ENCODE measurements at places on chromosomes 4 and X.

DNA sequence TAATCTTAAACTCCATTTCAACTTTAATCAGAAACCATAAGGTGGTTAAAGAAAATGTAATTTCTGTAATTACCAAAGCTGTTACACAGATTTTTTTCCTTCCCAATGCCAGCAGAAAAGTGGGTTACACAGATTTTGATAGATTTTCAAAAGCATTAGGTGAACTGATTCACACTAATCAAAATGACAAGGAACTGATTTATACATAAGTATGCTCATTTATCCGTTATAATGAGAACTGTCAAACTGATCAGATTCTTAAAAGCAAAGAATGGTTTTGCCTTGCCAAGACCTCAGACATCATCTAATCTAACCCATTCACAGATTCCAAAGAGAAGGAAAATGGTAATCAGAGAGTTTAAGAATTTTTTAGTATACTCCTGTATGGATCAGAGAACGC is 5.2 kb downstream of the UGDH start:
- DNase-seq = no peak

- DNase-seq = no peak
Measured at GRCh38 chr4:156799121-156799589, 172.4 kb downstream of the PDGFC start.

DNA sequence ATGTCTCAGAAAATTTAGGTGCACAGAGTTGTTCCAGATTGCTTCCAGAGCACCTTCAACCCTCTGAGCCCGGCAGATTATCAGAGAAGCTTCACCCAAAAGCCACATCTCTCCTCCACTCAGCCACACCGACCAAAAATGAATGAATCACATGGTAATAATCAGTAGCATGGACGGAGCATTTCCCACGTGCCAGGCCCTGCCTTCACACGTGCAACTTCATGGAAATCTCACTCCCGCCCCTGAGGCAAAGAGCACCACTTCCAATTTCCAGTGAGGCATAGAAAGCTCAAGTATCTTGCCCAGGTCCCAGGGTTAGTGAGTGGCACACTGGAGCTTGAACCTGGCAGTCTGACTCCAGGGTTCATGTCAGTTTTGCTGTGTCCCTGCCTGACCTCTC is 56.5 kb downstream of the RELL1 start:
- DNase-seq = no peak

DNA sequence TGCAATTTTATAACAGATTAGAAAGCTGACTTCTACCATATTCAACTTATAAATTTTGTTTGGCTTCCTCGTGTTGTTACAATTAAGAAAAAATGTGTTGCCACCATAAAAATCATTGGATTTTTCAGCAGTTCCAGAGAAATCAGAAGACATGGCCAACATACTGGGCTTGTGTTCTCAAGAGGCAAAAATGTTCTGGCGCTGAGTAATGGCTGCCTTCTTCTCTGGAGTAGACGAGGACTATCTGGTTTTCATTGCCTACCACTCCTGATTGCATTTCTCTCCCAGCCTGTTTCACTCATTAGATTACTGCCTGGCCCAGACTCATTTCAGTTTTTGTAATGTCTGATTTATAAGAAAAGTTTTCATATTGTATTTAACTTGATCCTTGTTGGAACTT is 122.3 kb downstream of the ARHGAP10 start:
- no peak for DNase-seq

- DNase-seq = no peak
Measured at GRCh38 chrX:71439896-71440295, 73.7 kb downstream of the TAF1 start.

DNA sequence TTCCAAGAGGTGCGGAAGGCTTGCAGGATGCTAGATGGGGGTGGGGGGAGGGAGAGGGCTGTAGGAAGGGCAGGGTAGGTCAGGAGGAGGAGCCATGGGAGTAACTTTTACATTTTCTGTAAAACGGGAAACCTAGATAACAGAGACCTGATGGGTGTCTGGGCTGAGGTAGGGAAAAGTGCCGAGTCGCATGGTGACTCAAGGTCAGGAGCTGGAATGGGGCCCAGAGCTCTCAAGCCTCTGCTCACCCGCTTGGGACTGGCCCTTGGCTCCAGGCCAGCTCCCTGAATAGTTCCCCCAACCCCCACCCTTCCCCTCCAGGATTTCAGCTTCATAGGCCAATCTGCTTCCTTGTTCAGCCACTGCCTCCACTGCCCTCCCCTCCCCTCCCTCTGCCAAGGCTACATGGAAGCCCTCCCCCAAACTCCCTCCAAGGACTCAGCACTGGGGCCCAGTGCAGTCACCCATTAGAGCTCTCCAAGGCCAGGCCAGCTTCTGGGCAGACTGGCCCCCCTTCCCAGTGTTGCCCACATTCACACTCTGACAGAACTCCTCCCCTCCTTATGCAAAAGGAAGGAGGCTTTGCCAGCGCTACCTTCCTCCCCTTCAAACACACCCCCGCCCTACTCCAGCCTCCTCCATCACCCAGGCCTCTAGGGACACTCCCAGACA is 43.6 kb downstream of the TSC22D3 start:
- DNase-seq = no peak

DNA sequence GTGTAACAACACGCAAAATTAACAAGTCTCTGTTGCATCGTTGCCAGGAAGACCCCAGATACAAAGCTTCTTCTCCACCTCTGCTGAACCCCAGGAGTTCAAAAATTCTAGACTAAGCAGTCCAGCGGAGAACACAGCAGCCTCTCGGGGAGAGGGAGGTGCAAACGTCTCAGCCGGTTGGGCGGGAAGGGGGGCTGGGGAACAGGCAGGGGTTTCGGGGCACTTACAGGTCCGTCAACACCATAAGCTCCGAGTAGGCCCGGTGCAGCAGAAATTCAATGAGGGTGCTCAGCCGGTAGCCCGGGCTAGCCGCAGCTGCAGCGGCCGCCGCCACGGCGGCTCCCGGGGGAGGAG is 394 bp downstream of the MED14 start:
- no peak for DNase-seq

GRCh38 chrX:35919536-35920309 is at the start of gene CFAP47:
TSS of gene CFAP47 (plus strand) at chrX:35919734. CDS start at chrX:35919800, 66 bp downstream.
- no peak for DNase-seq

- DNase-seq = no peak
Measured at GRCh38 chr4:172736046-172736445, 432.6 kb upstream of the GALNT7 start.

DNA sequence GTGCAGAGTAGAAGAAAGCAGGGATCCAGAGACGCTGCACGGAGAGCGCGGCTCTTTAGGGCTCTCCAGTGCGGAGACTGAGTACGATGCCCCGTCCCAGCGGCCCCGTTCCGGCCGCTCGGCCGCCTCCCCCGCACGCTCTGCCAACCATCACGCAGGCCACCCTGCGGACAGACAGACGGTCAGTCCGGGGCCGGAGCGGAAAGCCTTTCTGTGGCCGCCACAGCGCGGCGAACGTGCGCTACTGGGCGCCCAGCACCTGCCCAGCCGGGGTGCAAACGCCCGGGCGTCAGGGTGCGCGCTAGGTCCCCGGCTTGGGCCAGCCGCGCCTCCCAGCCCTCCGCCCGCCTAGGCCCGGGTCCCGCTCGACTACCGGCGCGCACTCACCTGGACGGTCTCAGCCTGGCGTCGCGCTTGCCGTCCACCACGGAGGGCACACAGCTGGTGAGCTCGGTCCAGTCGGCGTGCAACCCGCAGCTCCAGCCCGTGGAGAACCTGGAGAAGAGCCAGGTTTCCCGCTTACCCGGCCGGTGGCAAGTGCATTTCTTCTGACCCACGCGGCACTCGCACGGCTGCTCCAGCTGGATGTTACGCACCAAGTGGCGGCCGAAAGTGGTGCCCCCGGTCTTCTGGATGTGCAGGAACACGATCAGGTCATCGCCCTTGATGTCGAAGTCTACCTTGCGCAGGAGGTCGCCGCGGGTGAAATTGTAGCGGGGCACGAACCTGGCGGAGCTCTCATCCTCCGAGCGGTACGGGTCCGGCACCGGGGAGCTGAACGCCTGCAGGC is 1.8 kb downstream of the HS6ST2 start:
- no peak for DNase-seq

DNA sequence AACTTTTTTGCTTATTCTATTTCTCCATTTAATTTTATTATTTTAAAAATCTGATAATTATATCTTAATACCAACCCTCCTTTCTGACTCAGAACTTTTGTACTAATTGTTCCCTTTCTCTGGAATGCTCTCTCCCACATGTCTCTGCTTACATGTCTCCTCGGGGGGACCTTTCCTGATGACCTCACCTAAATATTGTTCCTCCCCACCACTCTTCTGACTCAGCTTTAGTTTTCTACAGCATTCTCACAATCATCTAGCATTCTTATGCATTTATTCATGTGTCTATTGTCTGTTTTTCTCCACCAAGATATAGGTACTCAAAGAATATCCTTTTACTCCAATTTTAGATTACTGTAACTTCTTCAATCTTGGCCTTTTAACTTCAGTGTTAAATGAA is 128.7 kb downstream of the MSL3 start:
- DNase-seq = no peak

DNA sequence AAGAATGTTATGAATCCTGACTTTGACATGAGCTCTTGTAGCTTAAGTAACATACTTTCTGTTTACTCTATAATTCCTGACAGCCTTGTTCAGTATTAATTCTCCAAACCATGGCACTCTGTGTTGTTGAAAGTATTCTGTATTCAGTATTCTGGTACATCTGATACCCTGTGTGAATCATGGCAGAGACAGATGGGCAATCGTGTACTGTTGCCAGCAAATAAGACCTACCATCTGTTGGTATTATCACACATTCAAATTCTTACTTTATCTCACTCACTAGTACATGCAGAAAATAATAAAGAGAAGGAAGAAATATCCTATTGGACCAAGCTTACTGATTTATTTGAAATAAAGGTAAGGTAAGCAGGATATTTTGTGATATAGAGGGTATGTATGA is 7.9 kb downstream of the MBTPS2 start:
- no peak for DNase-seq

DNA sequence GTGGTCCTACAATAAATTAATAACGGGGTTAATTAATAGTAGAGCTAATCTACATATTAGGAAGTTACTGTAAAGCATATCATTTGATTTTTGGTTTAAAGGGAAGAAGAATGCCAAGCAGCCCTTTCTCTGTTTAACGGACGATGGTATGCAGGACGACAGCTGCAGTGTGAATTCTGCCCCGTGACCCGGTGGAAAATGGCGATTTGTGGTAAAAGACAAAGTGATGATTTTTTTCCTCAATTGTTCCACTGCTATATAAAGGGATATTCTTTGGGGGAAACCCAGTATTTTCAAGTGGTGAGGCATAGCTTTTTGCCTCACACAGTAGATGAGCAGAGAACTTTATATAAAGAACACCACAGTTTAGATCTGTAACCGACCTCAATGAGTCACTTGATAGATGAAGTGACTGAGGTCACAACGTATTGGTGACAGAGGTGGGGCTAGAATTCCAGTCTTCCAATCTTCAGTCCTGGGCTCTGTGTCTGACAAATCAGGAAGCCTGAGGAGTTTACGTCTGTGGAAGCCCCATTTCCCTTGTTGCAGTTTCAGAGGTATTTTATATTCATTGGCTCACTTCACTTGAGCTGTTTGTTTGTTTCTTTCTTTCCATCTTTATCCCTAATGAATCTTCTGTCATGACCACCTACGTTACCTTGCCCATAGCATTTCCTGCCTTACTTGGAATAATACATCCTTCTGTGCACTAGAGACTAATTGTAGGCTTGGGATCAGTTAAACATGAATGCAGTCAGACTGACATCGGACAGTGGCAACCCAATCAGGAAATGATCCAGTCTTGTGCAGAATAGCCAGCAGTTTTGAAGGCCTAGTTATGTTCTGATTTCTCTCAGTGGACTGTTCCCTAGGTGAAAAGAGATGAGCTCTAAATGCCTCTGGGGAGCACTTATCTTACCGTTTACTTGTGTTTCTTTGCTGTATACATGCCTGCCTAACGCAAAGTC is 30.1 kb downstream of the ZRSR2 start:
- DNase-seq = no peak

DNA sequence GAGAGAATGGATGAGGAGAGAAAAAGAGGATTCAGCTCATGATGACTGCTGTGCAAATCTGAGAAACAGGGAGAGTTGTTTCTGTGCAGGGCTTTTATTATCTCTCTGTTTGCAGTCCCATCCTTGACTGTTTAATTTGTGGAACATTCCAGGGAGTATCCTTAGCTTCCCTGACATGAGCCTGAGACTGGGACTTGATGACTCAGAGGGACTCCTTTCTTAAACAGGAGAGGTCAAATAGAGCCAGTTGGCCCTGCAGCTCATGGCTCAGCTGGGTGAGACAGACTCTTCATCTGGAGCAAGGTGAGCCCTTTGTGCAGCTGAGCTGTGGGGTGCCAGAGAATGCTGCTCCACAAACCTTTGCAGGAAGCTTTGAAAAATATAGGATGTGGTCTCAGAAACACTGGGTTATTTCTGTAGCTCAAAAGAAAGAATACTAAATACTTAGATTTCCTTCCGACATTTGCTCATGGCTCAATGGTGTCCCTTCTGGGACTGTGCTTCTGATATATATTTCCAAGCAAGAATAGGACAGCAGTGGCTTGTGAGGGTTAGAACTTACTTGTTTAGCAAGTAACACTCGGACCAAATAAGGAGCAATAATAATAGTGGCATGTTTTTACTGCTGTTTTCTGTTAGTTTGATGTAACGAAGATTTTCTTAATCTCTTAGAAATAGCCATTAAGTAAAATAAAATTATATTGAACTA is 14.5 kb downstream of the ARHGAP24 start:
- DNase-seq = no peak

DNA sequence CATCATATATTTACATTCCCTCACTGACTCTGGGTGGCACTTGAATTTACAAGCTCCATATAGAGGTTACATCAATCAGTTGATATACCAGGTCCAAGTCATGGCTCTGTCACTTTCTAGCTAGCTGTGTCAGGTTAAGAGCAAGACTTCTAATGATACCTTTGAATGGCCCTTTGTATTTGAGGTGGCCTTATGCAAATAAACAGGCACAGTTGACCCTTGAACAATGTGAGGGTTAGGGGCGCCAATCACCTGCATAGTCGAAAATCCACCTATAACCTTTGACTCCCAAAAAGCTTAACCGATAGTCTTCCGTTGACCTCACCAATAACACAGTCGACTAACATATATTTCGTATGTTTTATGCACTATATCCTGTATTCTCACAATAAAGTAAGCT is 1.3 kb upstream of the PTTG2 start:
- no peak for DNase-seq

DNA sequence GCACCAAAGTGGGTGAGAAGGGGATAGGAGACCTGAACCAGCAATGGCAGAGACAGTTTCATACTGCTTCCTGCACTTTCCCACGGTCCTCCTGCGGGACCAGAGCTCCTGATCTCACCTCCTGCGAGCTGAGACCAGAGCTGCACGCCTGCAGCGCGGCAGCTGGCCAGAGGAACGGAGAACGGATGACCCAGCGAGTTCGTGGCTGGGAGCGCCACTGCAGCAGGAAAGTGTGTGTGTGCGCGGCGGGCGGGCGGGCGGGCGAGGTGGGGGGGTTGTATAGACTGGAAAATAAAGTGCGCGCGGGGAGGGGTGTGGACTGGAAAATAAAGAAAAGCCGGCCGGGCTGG is 16.5 kb downstream of the MCF2 start:
- DNase-seq = no peak
